Epithelial cell of alveolus of lung (primary cell): ENCODE measurements at places on chromosomes 7 and 10. TPM values are rescaled to one million over a fixed set of nuclear protein-coding genes. Genes with fewer than 3 reads are reported as not detected.

Gene TAS2R5
- 0.39 and 0.48 TPM in 2 replicates for total RNA-seq

Gene SFRP4
- total RNA-seq, result 0.39 TPM in 1 of 2 replicates, not detected in the other

Gene THSD7A
- total RNA-seq, result 0.26 and 0.48 TPM in 2 replicates

Gene DEPP1
- total RNA-seq, result 11.5 and 18.7 TPM in 2 replicates

Gene ACTR3C
- 0.16 and 0.39 TPM in 2 replicates for total RNA-seq

Gene CPN1
- not detected in 2 replicates for total RNA-seq

Gene ADAMTS14
- 0.08 and 0.39 TPM in 2 replicates for total RNA-seq

Gene EIF4EBP2
- total RNA-seq, result 19.9 and 52.8 TPM in 2 replicates

Gene NKX6-2
- not detected in 2 replicates for total RNA-seq

Gene SAP25
- total RNA-seq, result 1.5 TPM in 1 of 2 replicates, not detected in the other

Gene TAS2R41
- total RNA-seq, result not detected in 2 replicates

Gene NEUROG3
- not detected in 2 replicates for total RNA-seq

Gene CAMK2B
- not detected in 2 replicates for total RNA-seq

Gene DRGX
- not detected in 2 replicates for total RNA-seq

Gene TMEM209
- 11.6 and 14.5 TPM in 2 replicates for total RNA-seq
